ENCODE measurements at places on chromosomes 1 and 21.

GRCh38 chr1:87495147-87495546 is 166.5 kb downstream of the LMO4 start:
- DNase-seq = no peak

DNA sequence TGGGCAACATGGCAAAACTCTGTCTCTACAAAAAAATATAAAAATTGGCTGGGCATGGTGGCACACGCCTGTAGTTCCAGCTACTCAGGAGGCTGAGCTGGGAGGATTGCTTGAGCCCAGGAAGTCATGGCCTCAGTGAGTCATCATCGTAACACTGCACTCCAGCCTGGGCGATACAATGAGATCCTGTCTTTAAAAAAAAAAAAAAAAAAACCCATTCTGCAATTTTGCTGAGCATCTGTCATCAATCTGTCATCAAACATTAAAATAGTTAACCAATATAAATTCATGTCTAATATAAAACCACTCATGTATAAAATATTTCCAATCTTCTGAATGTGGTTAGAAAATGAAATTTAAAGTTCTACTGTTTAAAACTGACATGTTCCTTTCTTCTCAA is 56.9 kb downstream of the LPAR3 start:
- DNase-seq = no peak

DNA sequence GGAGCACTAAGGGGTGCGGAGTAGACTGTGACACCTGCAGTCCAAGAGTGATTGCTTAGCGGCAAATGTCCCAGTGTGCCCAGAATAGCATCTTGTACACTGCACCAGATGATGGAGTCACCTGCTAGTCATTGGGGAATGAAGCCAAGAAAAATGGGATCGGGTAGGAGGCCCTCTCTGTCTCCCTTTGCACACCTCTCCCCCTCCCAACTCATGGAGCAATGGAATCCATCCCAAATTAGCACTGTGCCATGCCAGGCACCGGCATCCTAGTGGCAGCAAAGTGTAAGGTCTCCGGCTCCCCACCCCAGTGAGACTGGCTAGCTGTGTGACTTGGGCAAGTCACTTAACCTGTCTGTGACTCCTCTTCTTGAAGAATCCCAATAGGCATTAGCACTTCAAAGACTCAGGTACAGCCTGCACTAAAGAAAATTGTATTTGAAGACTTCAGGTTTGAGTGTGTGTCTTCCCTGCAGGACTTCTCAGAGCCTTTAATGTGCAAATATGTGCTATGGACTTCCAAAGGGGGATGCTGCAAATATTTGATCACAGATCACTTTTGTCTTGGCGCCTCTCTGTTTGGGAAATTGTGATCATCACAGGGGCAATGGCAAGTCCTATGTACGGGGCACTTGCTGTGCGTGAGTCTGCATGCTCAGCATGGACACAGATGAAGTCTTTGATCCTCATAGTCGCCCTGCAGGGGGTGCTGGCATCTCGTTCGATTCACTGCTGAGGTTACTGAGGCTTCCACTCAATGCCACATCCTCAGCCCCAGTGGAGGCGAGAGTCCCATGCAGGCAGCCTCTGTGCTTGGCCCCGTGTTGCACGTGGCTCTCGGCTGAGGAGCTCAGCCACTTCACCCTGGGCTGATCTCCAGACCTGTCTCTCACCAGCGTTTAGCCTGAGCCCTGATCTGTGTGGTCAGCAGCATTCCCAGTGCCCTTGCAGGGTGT is 272.9 kb upstream of the C1orf174 start:
- no peak for DNase-seq

DNA sequence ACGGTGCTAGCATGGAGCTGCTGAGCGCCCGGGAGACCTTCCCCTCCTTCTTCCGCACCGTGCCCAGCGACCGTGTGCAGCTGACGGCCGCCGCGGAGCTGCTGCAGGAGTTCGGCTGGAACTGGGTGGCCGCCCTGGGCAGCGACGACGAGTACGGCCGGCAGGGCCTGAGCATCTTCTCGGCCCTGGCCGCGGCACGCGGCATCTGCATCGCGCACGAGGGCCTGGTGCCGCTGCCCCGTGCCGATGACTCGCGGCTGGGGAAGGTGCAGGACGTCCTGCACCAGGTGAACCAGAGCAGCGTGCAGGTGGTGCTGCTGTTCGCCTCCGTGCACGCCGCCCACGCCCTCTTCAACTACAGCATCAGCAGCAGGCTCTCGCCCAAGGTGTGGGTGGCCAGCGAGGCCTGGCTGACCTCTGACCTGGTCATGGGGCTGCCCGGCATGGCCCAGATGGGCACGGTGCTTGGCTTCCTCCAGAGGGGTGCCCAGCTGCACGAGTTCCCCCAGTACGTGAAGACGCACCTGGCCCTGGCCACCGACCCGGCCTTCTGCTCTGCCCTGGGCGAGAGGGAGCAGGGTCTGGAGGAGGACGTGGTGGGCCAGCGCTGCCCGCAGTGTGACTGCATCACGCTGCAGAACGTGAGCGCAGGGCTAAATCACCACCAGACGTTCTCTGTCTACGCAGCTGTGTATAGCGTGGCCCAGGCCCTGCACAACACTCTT is 1.1 kb downstream of the TAS1R3 start:
- DNase-seq = no peak

- DNase-seq = no peak
Observed at GRCh38 chr1:54353959-54354358, 52.2 kb downstream of the SSBP3 start.

Measured in stimulated activated CD8-positive, alpha-beta memory T cell treated with anti-CD3 and anti-CD28 coated beads, Interleukin-4, amount 100 ng/mL, for 4 hours (primary cell).